Activated CD4-positive, alpha-beta T cell treated with anti-CD3 and anti-CD28 coated beads for 1 hour (primary cell): ENCODE measurements at places on chromosomes 2 and 18.

DNA sequence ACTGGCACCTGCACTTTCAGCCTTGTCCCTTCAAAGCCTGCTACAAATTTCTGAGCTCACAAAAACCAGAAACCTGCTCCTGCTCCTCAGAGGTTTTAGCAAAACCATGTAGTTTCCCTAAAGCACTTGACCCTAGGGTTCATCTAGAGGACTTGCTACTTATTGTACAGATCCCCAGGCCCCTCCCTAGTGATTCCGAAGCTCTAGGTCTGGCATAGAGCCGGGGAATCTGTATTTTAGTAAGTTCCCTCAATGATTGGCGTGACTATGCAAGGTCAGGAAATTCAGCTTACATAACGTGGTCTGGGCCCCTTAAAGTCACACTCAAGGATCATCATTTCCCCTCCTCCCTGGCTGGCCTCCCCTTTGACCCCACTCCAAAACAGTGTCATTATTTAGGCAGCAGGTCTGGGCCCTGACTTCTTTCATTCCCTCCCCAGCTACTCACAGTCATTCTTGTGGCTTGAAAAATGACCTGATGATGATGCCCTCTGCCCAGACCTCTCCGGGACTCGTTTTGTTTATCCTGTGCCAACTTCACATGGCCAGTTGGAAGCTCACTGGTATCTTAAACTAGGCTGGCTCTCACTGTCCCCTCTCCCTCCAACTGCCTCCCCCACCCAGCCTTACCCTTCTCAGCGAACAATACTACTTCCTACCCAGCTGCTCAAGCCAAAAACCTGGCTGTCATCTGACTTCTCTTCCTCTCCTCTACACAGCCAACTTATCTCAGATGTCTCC, 36.0 kb downstream of the WDFY1 start:
- DNase-seq = no peak

DNA sequence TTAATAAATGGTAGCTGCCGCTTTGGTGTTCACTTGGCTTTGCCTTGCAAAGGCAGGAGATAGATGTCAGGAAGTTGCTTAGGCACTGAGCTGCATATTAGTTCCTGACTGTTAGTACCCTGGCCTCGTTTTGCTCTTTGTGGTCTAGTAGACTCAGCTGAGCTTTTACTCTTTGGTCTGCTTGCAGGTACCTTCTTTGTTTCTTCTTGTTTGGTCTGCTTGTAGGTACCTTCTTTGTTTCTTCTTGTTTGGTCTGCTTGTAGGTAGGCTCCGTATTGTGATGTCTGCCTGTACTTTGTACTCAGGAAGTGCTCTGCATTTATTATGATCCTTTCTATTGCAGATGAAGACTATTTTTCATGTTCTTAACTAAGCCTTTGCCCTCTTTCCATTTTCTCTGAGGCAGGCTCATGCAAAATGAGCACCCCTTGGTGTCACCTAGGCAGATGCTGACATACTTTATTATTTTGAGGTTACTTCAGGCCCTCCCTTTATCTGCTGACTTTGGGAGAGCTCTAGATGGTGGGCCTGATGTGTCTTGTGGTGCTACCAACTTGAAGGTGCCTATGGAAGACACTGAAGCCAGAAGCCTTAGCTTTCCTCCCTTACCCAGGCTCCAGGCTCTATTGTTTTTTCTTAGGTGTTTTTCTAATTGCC, 6.0 kb downstream of the RPIA start:
- DNase-seq = no peak

- no peak for DNase-seq
Measured at GRCh38 chr2:169966454-169966853, 139.2 kb downstream of the UBR3 start.

- no peak for DNase-seq
Measured at GRCh38 chr2:199994371-199994770, 39.0 kb downstream of the MAIP1 start.

DNA sequence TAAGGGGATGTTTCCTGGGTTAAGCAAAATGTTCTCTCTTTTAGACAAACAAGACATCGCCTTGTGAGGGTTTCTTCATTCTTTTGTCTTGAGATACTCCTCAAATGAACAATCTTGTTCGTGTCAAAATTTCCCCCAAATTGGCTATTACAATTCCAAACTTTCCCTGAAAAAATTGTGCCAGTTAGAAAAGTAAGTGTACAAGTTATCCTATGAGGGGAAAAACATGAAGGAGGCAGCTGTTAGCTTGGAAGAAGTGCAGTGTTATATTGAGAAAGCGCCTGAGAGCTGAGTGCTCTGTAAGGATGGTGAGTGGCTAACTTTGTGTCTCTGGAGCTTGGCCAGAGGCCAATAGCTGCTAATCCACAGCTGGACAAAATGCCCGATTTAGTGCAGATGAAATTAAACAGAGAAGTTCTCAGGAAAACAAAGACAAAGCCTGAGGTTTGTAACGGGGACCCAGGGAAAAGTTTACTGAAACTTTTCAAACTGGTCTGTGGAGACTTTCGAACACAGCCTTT, 14.1 kb upstream of the PLEKHH2 start:
- DNase-seq = no peak

GRCh38 chr18:31664101-31664500, 20.3 kb downstream of the B4GALT6 start:
- no peak for DNase-seq

GRCh38 chr2:151423760-151424159, 14.1 kb downstream of the RIF1 start:
- DNase-seq = no peak

- no peak for DNase-seq
Measured at GRCh38 chr2:106851087-106851874, 34.7 kb downstream of the ST6GAL2 start.

GRCh38 chr2:38900726-38901125, 11.1 kb downstream of the ARHGEF33 start:
- no peak for DNase-seq

GRCh38 chr2:42928692-42929545, 136.5 kb upstream of the HAAO start:
- DNase-seq = no peak

DNA sequence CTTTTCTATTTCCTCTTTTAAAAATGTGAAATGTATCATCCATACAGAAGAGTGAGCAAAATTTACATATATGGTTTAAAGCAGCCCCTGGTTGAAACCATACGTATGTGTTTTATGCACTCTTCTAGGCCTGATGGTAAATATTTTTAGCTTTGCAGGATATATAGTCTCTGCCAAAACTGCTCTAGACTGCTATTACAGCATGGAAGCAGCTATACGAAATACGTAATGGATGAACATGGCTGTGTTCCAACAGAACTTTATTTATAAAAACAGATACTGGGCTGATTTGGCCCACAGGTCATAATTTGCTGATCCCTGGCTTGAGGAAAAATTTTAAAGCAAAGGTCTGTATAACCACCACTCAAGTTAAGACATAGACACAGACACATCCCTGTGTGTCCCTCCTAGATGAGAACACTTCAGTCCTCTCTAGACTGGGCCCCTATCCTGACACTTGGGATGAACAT, 42.5 kb upstream of the ATP8B1 start:
- no peak for DNase-seq

- no peak for DNase-seq
Measured at GRCh38 chr2:95303191-95303919, 6.2 kb downstream of the KCNIP3 start.
